ENCODE measurements at places on chromosomes 2 and 18.

GRCh38 chr2:177038787-177039484, 173.7 kb upstream of the HNRNPA3 start:
- no peak for DNase-seq

- no peak for DNase-seq
Measured at GRCh38 chr2:86518481-86518880, 44.8 kb downstream of the CHMP3 start.

GRCh38 chr2:36507408-36507812, 90.6 kb downstream of the FEZ2 start:
- DNase-seq = peak; percentile 64

DNA sequence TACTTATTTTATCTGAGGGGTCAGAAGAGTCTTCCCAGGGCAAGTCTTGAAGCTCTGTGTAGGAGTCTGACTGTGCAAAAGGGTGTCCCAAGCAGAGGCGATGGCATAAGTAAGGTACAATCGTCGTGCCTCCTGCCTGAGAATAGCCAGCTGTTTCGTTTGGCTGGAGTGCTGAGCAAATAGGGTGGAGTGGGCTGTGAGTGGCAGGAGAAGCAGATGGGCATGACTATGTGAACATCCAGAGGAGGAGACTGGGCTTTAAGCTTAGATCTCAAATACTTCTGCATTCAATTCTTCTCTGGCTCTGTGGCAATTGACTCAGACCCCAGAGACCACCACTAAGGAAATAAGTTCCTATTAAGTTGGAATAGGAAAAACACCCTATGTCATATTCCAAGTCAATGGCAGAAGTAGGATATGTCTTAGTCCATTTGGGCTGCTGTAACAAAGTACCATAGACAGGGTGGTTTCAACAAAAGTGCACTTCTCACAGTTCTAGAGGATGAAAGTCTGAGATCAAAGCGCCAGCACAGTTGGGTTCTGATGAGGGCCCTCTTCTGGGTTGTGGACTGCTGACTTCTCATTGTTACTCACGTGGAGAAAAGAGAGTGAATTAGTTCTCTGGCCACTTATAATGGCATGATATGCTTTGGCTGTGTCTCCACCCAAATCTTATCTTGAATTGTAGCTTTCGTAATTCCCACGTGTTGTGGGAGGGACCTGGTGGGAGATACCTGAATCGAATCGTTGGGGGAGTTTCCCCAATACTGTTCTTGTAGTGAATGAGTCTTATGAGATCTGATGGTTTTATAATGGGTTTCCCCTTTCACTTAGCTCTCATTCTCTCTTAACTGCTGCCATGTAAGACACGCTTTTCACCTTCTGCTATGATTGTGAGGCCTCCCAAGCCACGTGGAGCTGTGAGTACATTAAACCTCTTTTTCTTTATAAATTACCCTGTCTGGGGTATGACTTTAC, 120.2 kb downstream of the LPIN1 start:
- DNase-seq = no peak

DNA sequence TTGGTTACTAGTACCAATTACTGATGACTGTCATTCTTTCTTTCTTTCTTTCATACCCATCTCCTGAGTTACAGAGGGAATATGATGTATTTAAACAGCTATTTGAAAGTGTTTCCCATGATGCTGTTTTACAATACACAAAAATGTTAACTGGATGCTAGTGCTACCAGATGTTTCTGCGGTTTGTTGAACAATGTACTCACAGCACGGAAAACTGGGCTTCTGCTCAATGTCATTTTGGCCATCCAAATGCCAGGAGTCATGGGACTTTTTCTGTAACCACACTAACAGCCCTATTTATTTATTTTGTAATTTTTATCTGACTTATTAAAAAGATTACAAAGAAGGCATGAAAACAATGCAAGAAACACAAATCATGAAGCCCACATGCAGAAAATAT, 313.8 kb downstream of the RIT2 start:
- DNase-seq = no peak

DNA sequence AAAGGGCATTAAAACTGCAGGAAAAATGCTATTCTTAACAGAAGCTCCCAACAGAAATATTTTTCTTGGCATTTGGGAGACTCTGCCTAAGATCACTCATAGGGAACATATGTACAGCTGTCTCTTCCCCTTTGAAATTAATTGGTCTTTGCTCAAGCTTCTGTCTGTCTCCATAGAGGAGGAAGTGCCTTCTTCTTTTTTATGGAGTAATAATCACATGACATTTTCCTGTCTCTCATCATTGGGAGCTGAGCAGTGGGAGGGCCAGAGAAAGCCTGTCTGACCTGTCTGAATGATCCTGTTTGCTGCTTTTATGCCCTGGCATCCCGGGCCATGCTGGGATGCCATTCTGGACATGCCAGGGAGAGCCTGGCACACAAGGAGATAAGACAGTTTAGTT, 145.6 kb downstream of the AQP4 start:
- no peak for DNase-seq

- DNase-seq = no peak
Measured at GRCh38 chr2:236587861-236588815, 18.5 kb downstream of the ACKR3 start.

DNA sequence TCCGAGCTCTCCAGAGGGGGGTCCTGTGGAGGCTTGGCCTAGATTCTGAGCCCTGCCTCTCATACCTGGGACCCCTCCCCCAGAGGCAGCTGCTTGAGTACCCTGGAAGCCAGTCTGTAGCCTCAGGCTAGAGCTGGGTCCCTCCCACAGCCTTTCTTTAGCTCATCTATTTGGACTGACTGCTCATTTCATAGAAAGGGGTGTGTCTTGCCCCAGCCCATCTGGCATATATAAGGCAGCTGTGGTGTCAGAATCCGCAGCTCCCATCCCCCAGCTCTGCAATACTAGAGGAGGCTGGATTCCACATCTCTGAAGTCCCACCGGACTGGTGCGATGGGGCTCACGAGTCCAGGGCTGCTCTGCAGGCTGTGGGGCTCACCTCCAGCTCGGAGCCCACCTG, 26.1 kb downstream of the MPHOSPH10 start:
- DNase-seq = peak; percentile 31

- DNase-seq = no peak
Measured at GRCh38 chr2:106143495-106144215, 50.4 kb downstream of the UXS1 start.

Data from fibroblast of the conjunctiva (primary cell).